Left colon (tissue), 2 donors: ENCODE measurements at places on chromosomes 3 and 15.

DNA sequence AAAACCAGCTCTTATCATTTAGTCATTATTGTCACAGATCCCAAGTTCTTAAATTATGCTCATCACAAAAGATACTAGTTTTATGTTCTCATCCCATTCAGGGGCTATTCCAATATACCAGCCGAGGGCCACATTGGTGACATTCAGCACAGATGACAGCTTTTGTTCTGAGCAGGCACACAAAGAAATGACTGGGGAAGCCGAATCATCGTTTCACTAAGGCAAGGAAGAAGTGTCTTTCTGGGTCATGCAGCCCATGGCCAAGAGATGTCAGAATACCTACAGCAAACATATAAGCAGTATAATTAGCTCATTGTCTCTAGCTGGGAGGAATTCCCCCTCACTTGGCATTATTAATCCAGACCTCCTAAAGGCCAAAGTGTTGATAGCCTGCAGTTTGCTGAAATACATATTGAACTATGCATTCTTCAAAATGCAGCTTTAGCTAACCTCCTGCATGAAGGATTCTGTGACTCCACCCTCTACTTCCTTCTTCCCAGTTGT lies 100.2 kb downstream of the CNTN4 start:
- no peak for DNase-seq

DNA sequence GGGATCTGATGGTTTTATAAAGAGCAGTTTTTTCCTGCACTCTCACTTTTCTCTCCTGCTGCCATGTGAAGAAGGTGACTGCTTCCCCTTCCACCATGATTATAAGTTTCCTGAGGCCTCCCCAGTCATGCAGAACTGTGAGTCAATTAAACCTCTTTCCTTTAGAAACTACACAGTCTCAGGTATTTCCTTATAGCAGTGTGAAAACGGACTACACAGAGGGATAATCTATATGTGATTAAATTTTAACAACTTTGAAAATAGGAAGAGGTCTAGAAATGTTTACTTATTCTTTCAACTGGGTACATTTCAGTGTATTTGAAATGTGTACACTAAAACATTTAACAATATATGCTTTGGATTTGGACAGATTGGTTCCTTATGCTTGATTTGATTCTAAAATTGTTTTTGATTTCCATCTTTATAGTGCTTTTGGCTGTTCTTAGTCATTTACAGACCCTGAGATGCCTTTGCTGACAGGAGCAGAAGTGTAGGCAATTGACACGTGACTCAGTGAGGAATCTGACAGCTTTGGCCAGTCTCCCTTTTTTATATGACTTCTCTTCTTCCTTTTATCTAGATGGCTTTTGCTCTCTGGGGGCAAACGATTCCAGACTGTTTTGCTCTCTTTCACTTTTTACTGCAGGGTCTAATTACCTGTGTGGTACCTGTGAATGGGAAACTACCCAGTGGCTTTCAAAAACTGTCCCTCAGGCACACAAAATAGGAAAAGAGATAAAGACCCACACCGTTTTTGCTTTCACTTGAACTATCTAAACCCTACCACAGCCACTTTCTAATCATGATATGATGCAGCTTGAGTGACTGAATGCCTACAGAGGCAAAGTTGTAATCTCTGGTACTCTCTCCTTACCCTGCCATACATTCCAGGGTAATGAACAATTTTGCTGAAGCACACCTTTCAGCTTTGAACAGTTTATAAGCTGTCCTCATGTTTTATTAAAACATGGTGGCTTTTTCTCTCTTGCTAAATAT lies 422.6 kb downstream of the ROBO1 start:
- no peak for DNase-seq

GRCh38 chr3:169990431-169990830 lies 23.8 kb downstream of the SEC62 start:
- no peak for DNase-seq

- DNase-seq: no peak
Measured at GRCh38 chr15:40563426-40563825, 1.4 kb downstream of the CCDC32 start.

GRCh38 chr3:134197681-134198261 lies 52.9 kb downstream of the RYK start:
- no peak for DNase-seq

- no peak for DNase-seq
Measured at GRCh38 chr15:86690566-86690965, 610.9 kb downstream of the AGBL1 start.

GRCh38 chr15:64044300-64045100 lies 1.8 kb downstream of the DAPK2 start:
- no peak for DNase-seq

DNA sequence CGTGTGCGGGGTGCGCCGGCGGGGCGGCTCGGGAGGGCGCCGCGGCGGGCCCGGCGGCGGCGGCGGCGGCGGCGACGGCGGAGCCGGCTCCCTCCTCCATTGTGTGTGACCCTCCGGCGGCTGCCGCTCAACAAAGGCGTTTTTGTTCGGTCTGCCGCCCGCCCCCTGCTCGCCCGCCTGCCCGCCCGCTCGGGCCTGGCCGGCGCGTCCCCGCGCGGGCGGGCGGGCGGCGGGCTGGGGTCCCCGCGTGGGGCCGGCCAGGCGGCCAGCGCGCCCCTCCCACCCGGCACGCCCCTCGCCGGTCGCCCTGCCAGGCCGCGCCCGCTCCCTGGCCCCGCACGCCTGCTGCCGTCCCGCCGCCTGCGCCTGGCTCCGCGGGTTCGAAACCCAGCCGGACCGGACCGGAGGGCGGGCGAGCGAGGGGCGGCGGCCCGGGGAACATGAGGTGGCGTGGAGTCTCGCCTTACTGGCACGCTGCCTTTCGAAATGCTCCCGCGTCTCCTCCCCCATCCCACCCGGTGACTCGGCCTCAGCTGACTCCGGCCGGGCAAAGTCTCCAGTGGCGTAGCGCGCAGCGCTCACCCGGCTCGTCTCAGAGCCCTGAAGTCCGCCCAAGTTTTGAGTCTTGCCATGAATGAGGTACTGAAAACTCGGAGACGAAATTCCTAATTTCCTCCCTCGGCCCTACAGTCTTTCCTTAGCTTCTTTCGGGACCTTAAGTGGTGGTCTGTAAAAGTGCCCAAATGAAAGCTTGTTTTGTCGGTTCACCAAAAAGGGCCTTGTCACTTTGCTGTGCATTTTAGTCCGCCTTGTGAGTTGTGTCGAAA lies 588 bp downstream of the MAPK6 start:
- peak; percentile 90 for DNase-seq

- DNase-seq: peak; percentile 40
Measured at GRCh38 chr15:25670025-25670554, 193.0 kb downstream of the ATP10A start.
